ENCODE measurements at places on chromosomes 16 and 17.

DNA sequence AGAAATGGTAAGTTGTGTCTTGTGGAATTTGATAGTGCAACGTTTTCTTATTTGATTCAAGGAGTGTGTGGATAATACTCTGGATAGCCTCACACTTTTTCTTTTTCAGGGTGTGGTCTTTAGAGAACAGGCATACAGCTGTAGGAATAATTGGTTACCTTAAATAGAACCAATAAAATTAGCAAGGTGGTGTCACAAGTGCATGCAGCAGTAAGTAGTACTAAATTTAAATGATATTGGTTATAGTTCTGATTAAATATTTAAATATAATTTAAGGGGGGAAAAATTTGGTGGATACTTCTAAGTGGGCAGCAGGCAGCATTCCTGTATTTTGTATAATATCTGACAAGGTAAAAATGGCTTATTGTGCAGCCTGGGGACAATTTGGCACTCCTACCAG is 3.7 kb downstream of the HAPSTR1 start:
- DNase-seq: no peak

DNA sequence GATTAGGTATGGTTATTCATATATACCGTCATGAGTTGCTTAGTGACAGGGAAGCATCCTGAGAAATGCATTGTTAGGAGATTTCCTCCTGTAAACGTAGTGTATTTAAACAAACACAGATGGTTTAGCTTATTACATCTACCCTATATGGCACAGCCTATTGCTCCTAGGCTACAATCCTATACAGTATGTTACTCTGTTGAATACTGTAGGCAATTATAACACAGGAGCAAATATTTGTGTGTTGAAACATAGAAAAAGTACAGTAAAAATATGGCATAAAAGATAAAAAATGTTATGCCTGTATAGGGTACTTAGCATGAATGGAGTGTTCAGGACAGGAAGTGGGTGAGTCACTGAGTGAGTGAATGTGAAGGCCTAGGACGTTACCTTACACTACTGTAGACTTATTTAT is 157.7 kb downstream of the CDH11 start:
- DNase-seq: peak; percentile 64

- no peak for DNase-seq
These were observed 161.4 kb upstream of the C16orf82 start for GRCh38 chr16:26905336-26905735.

- no peak for DNase-seq
These were observed 37.7 kb upstream of the ALDH3A2 start for GRCh38 chr17:19610879-19611278.

GRCh38 chr17:73800893-73801292 is 156.6 kb upstream of the SDK2 start:
- no peak for DNase-seq

DNA sequence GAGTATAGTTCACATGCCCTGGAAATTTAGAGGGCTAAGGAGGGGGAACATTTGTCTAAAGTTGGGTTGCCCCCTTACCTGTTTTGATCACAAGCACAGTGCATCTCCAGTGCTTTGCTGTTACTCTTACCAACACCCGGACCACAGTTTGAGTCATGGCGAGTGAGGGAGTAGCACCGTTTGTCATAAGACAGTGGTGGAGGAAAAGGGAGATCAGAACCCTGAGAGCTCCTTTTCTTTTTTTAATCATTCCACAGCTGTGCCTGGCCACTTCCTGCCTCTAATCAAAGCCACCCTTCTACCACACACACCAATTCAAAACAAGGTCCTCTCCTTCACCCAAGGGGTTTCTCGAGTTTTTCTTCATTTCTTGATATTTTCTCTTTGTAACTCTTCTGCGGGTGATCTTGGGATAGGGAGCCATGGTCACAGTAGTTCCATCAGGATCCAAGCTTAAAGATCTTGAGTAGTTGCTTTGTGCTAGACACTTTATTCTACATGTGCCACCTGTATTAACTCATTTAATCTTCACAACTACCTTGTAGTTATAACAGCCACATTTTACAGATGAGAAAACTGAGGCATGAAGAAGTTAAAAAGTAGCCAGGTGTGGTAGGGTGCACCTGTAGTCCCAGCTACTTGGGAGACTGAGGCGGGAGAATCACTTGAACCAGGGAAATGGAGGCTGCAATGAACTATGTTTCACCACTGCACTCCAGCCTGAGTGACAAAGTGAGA is 5.0 kb upstream of the MYL4 start:
- DNase-seq: no peak

- DNase-seq: no peak
These were observed 112.7 kb upstream of the CREBBP start for GRCh38 chr16:3993052-3993785.

- no peak for DNase-seq
These were observed 27.1 kb upstream of the GCSH start for GRCh38 chr16:81123092-81123852.

GRCh38 chr17:56389356-56389755 is 204.1 kb upstream of the NOG start:
- peak; percentile 72 for DNase-seq

DNA sequence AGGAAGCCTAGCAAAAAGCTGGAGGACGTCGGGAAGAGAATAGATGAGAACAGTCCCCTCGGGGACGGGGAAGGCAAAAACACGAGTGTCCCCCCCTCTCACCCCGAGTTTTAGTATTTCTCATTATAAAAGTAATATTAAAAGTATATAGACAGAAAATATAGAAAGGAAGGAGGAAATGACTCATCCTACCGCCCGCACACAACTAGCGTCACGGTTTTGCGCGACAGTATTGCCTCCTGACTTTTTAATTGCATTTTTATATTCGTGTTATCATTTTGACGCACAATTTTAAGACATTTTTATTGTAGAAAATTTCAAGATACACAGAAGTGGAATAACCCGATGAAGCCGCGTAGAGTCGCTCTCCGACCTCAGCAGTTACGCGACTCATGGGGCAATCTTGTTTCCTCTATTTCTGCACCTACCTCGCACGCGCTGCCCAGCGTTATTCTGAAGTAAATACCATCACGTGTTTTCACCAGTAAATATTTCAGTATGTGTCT is 652 bp upstream of the SLC25A19 start:
- peak; percentile 76 for DNase-seq

DNA sequence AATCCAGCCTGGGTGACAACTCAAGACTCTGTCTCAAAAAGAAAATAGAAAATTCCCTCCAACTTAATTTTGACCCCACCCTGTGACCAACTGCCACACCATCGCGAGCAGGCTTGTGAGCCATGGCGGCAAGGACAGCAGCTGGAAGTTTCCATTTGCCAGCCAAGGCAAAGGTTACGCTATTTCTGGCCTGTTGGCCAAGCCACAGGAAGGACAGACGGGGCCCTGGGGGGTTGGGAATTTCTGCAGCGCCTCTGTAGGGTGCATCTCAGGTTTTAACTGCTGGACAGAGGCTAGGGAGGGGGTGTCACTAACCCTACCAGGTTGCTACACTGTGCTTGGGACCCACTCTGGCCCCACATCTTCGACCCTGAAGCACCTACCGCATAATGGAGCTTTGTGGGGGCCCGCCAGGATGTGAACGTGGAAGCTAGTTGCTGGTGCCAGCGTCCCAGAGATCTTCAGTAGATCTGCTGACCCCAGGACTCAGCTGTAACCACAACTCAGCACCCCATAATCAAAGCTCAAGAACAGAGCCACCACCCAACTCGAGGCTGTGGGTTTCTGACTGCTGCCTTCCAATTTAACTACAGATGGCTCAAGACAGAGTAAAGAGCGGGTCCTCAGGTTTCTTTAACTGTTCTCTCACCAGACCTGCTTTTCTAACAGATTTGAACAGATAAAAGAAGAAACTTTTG is 10.9 kb downstream of the KIFC3 start:
- DNase-seq: no peak

DNA sequence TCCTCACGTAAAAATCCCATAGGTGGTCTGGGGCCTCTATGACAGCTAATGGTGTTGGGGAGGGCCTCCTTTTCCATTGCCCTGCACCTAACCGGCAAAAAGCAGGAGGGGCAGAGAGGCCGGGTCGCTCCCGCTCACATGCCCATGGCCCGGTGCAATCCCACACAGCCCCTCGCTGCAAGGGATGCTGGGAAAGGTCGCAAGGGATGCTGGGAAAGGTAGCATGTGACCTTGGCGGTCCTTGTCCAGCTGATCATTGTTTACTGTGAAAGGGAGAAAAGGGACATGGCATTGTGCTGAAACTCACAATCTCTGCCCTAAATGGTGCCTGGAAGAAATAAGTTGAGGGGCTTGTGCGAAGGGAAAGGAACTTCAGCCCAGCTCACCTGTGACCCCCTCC is 10.0 kb downstream of the DEF8 start:
- no peak for DNase-seq

DNA sequence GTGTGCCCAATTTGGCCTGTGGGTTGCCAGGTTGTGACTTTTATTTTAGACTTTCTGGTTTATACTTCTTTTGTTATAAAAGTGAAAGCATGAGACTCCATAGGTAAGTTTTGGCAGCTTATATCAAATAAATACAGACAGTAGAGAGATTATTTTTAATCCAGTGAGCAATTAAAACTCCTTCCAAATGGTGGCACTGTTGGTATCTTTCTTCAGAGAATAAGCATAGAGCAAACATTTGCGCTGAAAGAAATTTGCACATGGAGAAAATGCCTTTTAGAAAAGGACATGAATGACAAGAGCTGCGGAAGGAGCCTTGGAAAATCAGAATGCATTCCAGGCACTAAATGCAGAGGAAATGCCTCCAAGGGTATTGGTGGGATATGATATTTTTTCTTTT is 46.1 kb upstream of the DNAJA2 start:
- peak; percentile 29 for DNase-seq

DNA sequence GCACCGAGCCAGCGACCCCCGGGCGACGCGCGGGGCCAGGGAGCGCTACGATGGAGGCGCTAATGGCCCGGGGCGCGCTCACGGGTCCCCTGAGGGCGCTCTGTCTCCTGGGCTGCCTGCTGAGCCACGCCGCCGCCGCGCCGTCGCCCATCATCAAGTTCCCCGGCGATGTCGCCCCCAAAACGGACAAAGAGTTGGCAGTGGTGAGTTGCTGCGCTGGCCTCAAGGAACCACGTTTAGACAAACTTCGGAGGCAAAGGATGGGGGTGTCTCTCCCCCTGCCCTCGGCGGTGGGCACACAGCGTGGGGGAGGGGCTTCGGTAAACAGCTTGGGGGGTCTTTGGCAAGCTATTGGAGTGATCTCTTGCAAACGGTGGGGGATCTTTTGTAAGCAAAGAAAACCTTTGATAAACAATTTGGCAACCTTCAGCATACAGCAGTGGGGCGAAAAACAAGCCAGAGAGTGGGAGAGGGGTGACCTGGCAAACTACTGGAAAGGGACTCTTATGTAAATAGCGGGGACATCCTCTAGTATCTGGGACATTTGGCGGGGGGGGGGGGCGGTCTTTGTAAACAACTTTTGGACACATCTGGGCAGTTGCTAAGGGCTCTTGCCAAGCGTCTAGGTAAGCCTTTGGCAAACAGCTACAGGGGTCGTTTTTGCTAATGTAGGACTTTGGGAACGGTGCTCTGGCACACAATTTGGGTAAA is 587 bp downstream of the MMP2 start:
- DNase-seq: no peak

- DNase-seq: no peak
These were observed 21.5 kb downstream of the DCAKD start for GRCh38 chr17:45029758-45030423.
